Hematopoietic multipotent progenitor cell treated with erythropoietin and hydrocortisone succinate and interleukin-3 and kit ligand, for 6 days (in vitro differentiated cells): ENCODE measurements at places on chromosomes 4 and X.

DNA sequence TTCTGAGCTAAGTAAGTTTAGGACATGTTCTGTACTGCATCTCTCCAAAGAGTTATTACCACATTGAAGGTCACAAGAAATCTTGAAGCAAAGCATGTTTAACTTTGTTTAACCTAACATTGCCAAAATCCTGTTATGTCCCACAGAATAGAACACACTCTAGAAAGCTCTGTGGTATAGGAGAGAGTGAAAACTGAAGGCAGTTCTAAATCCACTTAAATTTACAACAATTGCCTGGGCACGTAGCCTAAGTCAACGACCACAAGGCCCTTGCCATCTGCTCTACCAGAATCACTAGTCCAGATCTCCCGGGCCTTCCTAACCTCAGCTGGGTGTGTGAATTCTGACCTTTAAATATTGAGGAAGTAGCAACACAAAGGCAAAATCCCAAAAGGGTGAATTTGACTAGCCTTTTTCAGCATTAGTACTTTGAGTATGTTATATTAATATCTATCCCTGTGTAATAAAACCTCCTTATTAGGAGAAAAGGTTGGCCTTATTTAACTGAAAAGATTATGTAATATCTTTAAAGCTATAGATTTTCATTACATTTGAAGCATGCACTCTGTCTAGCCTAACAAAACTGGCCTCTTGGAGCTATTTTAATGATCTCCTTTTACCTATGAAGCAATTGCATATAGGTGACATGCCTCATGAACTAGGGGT, 4.5 kb upstream of the MAML3 start:
- peak; percentile 72 for DNase-seq

- DNase-seq, result no peak
Observed at GRCh38 chrX:108126661-108127060, 35.1 kb downstream of the ATG4A start.

DNA sequence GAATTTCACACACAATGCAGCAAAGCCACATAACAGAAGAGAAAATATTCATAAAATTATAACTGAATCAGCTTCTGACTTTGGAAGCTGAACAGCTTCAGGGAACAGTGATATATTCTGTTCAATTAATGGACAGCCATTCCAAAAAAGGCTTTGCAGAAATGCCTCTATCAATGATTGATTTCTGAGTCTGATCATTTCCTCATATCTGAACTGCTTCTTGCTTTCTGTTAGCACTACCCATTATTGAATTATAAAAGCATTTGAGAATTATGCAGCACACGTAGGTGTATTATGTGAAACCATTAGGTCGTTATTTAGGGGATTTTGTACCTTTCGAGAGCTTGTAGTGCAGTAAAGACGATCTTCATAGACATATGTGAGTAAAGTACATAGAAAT, 159.6 kb downstream of the STIM2 start:
- no peak for DNase-seq

GRCh38 chrX:108250654-108251579, 159.3 kb downstream of the ATG4A start:
- no peak for DNase-seq

DNA sequence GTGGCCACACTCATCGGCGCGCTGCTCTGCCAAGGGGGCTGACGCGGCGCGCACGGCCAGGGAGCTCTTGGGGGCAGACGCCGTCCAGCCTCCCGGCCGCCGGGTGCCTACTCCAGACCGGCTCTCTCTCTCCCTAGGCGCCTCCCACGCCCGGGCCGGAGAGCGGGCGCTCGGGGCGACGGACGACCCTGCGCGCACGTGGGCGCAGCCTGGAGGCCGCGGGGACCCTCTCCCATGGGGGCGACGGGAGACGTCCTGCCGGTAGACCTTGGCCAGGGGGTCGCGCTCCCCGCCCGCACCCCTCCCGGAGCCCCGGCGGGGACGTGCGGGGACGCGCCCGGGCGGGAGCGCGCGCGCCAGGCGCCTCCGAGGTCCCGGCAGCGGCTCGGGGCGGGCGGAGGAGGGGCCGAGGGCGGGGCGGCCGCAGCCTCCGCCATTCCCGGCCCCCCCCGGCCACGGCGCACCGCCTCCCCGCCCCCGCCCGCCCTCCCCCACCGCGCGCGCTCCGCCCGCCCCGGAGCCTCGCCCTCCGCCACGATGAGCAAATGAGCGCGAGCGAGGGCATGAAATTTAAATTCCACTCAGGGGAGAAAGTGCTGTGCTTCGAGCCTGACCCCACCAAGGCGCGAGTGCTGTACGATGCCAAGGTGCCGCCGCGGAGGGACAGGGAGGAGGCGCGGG, at the start of gene MSL3:
Gene MSL3, plus strand, starts transcription at position 519 of the 681 bp plus-strand sequence. Its CDS starts 27 bp downstream, at position 546.
- peak; percentile 64 for DNase-seq

GRCh38 chr4:88062843-88063242, 55.4 kb downstream of the PKD2 start:
- no peak for DNase-seq

- peak; percentile 54 for DNase-seq
Observed at GRCh38 chr4:53782458-53782845, 191.2 kb upstream of the LNX1 start.

GRCh38 chr4:17535906-17536305, 20.9 kb downstream of the CLRN2 start:
- no peak for DNase-seq

DNA sequence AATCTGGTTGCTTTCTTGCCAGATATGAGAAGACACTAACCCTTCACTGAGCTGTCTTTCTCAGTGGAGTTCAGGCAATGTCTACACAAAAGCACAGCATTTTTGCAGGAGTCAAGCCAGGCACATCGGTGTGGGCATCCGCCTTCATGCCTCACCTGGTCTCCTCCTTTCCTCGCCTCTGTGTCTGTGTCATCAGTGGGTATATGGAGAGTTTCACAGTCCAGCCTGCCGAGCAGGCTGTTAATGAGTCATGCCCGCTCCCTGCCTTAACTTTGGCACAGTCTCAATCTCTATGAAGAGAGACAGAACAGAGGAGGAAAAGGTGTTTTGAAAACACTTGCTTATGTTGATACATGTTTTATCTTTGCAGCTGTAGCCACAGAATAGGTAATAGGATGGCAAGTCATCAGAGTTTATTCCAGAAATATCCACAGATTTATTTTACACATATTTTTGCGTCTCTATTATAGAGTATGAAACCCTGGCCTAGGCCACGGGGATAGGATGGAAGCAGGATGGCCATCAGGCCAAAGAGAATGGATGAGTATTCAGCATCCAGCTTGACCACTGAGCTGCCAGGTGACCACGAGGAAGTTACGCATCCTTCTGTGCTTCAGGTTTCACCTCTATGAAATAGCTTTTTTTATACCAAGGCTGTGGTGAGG, 32.8 kb upstream of the MAML3 start:
- DNase-seq, result no peak

DNA sequence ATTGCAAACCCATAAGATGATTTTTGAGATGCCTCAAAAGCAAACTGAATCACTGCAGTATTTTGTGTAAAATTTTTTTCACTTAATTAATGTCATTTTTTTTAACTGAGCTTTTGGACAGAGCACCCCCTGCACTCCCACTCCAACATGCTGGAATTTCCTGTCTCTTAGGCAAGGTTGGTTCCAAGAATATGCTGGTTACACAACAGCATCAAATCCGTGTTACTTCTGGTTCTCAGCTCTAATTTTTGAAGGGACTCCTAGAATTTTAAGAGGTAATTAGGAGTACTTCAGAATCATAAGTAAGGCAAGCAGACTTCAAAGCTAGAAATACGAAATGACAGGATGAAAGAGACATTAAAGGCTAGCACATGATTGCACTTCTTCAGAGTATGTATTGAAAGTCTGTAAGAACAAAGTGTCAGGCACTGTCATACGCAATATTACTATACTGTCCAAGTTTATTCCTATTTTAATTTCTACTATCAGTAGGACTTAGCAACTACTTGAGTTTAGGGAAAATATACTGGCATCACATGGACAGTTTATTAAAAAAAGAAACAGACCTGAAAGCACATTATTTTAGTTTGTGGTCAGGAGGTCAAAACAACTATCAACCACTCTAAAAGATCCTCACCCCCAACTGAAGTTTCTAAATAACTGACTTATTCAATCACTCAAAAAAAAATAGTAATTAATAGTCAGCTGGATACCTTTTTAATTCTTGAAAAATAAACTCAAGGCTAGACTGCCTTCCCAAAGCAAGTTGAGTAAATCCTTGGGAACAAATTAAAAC, 1.6 kb upstream of the JCHAIN start:
- DNase-seq, result no peak

GRCh38 chr4:107183155-107183774, 147.2 kb upstream of the DKK2 start:
- DNase-seq, result peak; percentile 71

DNA sequence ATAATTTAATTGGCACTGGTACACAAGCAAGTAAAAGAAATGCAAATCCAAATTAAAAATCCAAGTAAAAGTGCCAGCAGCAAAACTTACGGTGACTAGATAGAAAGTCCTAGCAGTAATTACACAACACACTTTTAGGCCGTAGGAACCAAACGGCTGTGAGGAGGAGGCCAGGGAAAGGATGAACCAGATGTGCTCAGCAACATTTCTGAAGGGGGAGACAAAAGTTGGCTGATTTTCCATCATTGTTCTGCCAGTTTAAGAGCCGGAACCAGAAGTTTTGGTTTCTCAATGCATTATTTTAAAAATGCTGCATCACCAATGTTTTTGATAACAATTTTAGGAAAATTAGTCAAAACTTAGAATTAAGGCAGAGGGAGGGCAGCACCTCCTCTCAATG, 68.7 kb upstream of the ENPP6 start:
- DNase-seq, result no peak

- DNase-seq, result no peak
Observed at GRCh38 chrX:114715096-114715495, 131.2 kb downstream of the HTR2C start.

GRCh38 chrX:119753639-119754257, 4.6 kb upstream of the SOWAHD start:
- peak; percentile 80 for DNase-seq

- no peak for DNase-seq
Observed at GRCh38 chr4:7812231-7812857, 127.3 kb downstream of the AFAP1 start.

- DNase-seq, result peak; percentile 63
Observed at GRCh38 chrX:154793084-154793795, 12.0 kb downstream of the MPP1 start.

DNA sequence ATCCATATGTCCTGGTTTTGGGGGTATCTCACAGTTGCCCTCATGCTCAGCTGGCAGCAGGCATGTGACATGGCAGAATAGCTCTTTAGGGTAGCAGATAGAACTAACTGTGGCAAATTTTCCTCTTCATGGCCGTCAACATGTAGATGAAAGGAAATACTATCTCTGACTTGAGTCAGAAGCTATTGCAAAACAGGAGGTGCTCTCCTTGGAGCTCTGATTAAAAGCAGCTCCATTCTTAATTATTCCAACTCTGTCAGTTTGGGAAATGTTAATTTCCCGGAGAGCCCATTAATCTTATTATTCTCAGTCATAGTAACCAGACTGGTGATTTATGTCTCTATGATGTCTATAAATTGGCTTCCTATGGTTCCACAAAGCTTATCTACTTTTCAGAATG, 18.2 kb downstream of the IL13RA1 start:
- DNase-seq, result no peak

GRCh38 chr4:121064482-121064881, 7.9 kb downstream of the NDNF start:
- no peak for DNase-seq

DNA sequence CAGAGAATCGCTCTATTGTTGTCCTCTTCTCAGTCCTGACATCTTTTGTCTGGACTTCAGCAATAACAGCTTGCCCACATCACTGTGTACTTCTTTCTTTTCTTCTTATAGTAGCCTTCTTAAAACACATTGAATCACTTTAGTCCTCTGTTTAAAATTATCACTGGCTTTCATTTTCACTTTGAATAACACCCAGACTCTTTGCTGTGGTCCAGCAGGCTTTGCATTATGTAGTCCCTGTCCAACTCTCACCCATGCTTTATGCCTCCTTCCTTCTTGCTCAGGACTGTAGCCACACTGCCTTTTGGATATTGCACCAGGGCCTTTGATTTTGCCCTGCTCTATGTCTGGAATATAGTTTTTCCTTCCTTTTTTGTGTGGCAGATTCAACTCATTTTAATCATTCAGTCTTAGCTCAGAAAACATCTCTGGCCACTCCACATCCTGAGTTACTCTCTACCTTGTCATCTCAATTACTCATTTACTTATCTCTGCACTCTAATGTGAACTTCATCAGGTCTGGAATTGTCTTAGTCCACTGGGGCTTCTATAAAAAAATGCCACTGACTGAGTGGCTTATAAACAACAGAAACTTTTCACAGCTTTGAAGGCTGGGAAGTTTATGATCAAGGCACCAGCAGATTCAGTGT, 168.2 kb downstream of the C4orf33 start:
- DNase-seq, result no peak

DNA sequence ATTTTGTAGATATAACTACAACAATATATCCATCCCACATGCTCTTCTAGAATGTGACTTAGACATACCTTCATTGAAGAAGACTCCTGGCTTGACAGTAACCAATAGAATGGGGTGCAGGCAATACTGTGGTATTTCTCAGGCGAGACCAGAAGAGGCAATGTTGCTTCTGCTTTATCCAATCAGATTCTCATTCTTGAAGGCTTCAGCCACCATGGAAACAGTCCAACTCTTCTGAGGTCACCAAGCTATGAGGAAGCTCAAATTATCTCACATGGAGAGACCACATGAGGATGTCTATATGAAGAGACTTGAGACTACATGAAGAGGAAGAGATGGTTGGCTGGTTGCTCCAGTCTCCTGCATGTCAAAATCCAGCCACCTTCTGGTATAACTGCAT, 469.9 kb downstream of the PCDH10 start:
- peak; percentile 2 for DNase-seq

GRCh38 chrX:39827951-39828350, 269.8 kb downstream of the BCOR start:
- no peak for DNase-seq

- DNase-seq, result no peak
Observed at GRCh38 chr4:64883087-64883807, 474.0 kb upstream of the TECRL start.

- DNase-seq, result no peak
Observed at GRCh38 chr4:25155947-25156346, 4.3 kb downstream of the SEPSECS start.

DNA sequence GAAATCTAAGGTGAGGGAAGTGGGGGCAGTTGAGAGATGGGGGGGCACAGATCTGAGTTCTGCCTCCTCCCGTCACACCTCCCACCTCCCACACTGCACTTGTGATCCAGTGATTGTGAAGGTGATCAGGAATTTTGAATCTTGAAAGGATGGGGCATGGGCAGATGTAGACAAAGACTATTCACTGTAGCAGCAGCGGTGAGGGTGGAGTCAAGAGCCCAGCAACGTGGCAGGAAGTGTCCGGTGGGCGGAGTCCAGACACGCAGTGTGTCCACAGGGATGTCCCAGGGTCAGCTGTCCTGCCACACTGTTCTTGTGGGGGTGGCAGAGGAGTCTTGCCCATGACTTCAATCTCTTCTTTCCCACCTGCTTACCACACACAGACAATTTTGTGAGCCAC, 330.5 kb upstream of the GALNT7 start:
- DNase-seq, result no peak

DNA sequence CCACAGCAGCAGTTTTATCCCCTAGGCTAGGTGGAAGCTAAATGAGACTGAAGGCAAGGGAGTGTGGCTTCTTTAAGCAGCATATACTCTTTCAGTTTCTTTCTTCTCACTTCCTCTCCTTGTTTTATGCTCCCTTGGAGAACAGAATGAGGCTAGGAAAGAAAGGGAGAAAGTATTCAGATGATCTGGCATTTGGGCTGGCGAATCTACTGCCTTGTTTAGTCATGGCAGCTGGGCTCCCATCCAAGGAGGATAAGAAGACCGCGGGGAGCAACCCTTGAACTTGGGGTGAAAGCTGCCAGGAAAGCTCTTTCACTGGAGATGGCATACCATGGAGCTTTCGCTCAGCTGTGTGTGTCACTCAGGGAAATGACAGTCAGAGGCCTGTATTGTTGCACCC, 72.1 kb downstream of the ARHGEF38 start:
- peak; percentile 39 for DNase-seq
